Thymus (tissue), 14 donors: ENCODE measurements at places on chromosomes 12 and 14. TPM values are rescaled to one million over a fixed set of nuclear protein-coding genes. Genes with fewer than 3 reads are reported as not detected.

CEP83 gene
- polyA plus RNA-seq = 15.1 TPM

TTC9 gene
- 6.1 TPM for polyA plus RNA-seq

GRCh38 chr12:124646385-124647230, 79.2 kb upstream of the NCOR2 start:
- DNase-seq = no peak

GRCh38 chr14:57845802-57846531, 19.9 kb downstream of the SLC35F4 start:
- no peak for DNase-seq

- DNase-seq = peak; percentile 22
Observed at GRCh38 chr12:38921025-38921677, 15.8 kb upstream of the CPNE8 start.
